ENCODE measurements at places on chromosomes 2 and 18.

DNA sequence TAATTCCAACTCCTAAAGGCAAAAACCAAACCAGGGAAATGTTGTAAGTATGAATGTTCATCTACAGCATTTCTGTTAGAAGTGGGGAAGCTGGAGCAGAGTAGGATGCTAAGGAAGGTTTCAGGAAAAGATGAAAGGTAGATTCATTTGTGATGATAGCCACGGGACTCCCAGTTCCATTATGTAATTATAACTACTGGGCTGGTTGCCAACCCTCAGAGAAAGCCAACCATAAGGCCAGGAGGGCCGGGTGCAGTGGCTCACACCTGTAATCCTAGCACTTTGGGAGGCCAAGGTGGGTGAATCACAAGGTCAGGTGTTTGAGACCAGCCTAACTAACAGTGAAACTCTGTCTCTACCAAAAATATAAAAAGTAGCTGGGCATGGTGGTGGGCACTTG is 288.9 kb upstream of the ETAA1 start:
- DNase-seq, result no peak

GRCh38 chr2:33497221-33497650 is 20.8 kb downstream of the RASGRP3 start:
- DNase-seq, result no peak

DNA sequence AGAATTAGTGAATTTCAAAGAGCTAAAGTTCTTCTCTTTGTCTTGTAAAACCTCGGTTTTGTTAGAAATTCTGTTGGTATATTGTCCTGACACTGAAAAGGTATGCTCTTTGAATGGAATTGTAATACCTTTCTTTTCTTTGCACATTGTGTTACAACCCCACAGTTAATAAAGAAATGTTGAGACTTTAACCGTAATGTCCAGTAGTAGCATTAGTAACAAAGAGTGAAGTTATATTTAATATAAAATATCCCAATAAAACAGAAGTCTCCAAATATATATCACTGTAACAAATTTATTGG is 69.8 kb downstream of the EHBP1 start:
- no peak for DNase-seq

DNA sequence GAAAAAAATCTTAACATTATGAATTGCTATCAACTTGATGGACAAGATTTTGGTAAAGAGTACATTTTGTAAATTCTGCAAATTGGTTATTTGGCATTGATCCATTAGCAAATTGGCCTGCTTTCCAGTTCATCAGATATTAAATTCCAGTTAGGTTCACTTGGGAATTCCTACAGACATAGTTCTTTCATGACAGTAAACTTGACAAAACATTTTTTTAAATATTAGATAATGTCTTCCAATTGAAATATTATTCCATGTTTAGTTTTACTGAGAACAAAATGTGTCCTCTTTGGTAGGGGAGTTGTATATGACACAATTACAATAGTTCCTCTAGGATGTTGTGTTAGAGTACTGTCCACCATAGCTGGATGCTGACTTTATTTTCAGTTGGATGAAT is 141.9 kb downstream of the LCLAT1 start:
- no peak for DNase-seq

DNA sequence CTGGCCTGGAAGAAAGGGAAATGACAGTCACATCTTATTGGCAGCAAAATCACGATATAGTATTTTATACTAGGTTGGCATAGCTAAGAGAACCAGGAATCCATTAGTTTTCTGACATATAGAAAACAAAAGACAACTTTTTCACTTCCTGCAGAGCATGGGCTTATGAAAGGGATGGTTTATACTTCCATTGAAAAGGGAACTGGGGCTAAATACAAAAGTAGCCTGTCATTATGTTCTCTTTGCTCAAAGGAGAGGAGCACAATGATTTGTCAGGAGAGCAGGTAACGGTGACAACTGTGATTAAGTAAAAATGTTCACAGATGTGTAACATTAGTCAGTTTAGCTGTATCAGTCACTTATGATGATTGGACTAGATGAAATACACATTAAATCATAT is 46.4 kb downstream of the SLC25A12 start:
- DNase-seq, result no peak

DNA sequence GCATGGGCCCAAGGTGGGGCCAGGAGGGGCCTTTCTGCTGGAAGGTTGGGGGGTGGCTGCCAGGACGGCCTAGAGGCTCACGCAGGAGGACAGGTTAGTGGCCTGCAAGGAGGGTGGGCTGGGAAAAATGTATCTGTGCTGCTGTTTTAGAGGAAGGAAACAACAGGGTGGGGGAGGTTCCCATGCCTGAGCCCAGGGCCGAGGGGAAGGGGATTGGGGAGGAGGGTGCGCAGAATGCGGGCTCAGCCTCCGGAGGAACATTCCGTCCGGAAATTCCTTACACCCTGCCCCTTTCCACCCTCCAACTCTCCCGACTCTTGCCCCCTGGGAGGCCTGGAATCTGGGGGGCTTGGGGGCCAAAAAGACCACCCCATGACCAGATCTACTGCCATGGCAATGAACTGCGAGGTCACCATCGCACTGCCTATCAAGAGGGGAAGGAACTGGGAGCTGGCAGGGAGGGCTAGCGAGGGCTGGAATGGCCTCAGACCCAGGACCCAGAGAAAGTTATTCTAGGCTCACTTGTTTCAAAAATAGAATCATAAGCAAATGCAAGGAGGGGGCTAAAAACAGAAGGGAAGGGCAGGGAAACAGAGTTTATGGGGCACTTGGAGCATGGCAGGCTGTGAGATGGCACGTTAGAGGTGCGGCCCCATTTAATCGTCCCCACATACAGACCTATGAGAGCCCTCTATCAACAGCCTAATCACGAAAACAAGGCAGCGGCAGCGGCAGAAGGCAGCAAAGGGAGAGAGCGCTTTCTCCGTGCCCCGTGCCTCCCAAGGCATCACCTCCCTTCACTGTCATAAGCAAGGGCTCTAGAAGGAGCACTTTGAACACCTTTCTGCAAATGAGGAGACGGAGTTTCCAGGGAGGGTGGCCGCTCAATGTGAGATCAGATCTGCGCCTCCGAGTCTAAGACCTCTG is 90.4 kb downstream of the TNS1 start:
- no peak for DNase-seq

DNA sequence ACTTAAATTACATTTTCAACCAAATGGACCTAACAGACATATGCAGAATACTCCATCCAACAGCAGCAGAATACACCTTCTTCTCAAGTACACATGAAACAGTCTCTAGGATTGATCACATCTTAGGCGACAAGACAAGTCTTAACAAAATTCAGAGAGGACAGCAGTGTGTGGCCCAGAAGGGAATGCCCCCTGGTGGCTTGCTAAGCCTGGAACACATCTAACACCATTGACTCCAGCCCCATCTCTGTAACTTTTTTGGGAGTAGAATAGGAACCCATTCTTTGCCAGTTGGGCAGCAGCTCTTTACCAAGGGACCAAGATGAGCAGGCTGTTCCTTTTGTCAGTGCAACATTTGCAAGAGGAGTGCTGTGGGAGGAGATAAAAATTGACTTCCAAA is 249.9 kb downstream of the PLCL1 start:
- DNase-seq, result no peak

Data from CD4-positive, alpha-beta T cell treated with Interleukin-15 for 1 hour (primary cell).